A673 (cell line): ENCODE measurements at places on chromosomes 5 and 9. TPM values are rescaled to one million over a fixed set of nuclear protein-coding genes. Genes with fewer than 3 reads are reported as not detected.

SLC25A2 gene
- total RNA-seq = 0.88 and 1.0 TPM in 2 replicates

GRCh38 chr5:168583742-168584482, 4.7 kb upstream of the PANK3 start:
- no peaks in the 10 kb centered on the region for H3K36me3 ChIP-seq
- no peak overlapping the region for H3K4me3 ChIP-seq
- no peak overlapping the region for H3K27ac ChIP-seq
- no peaks in the 10 kb centered on the region for H3K27me3 ChIP-seq

- no peaks in the 10 kb centered on the region for H3K4me1 ChIP-seq
- no peak overlapping the region for H3K4me3 ChIP-seq
- no peaks in the 10 kb centered on the region for H3K36me3 ChIP-seq
- no peak for DNase-seq
These were observed 27.2 kb downstream of the CSF2 start for GRCh38 chr5:132100672-132101261.

DNA sequence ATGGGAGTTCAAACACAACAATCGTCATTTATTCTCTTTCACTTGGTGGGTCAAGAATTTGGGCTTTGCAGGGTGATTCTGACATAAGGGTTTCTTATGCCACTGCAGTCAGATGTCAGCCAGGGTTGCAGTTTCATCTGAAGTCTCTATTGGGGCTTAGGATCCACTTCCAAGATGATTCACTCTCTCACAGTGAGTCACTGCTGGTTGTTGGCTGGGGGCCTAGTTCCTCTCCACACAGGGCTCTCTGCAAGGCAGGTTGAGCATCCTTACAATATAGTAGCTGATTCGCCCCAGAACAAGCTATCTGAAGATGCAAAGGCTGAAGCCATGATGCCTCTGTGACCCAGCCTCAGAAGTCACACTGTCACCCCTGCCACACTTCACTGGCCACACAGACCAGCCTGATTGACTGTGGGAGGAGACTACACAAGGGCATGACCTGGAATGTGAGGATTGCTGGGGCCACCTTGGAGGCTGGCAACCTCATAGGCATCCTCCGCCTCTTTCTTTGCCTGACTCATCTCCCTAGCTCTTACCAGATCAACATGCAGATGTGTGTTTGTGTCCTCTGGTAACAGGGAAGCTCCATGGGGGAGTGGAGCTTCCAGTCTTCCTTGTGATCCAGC, 4.5 kb upstream of the CARD19 start:
- H3K27ac ChIP-seq = no peak overlapping the region
- H3K4me3 ChIP-seq = no peak overlapping the region
- H3K36me3 ChIP-seq = no peaks in the 10 kb centered on the region
- DNase-seq = peak; percentile 44
- H3K27me3 ChIP-seq = no peaks in the 10 kb centered on the region

DNA sequence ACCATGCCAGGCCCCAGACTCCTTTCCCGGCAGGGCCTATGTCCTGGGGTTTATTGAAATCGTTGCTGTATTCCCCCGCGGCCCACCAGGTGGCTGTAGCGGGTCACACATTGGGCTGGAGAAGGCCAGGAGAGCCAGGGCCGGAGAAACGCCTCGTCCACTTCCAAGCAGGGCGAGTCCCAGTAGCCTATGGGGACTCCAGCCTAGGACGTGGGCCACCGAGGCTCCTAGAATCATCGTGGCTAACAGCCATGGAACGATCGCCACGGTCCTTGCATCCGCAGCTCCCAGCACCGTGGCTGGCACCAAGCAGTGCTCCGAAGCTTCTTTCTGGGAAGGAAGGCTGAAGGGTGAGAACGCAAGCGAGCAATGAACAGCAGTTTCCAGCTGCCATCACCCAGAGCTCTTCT, 87.7 kb downstream of the ENTREP1 start:
- H3K27me3 ChIP-seq = no peaks in the 10 kb centered on the region
- peak; percentile 39 for DNase-seq
- H3K4me3 ChIP-seq = no peak overlapping the region
- H3K27ac ChIP-seq = no peak overlapping the region
- no peaks in the 10 kb centered on the region for H3K4me1 ChIP-seq

DNA sequence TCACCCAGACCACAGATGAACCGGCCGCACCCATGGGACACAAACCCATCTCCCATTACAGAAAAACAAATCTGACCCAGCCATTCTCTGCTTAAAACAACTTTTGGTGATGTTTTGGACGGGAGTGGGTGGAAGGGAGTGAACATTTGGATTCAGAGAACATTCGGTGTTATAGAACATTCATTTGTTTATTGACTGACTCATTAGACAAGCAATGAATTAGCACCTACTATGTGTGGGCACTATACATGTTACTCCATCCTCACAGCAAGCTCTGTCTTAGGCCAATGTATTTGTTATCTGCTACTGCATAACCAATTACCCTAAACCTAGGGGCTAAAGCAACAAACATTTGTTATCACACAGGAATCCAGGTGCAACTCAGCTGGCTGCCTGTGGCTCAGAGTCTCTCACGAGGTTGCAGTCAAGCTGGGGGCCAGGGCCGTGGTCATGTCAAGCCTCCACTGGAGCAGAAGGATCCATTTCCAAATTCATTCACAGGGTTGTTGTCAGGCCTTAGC, 5.1 kb upstream of the ERGIC1 start:
- no peak overlapping the region for H3K27ac ChIP-seq
- H3K27me3 ChIP-seq = no peaks in the 10 kb centered on the region
- no peaks in the 10 kb centered on the region for H3K36me3 ChIP-seq

DNA sequence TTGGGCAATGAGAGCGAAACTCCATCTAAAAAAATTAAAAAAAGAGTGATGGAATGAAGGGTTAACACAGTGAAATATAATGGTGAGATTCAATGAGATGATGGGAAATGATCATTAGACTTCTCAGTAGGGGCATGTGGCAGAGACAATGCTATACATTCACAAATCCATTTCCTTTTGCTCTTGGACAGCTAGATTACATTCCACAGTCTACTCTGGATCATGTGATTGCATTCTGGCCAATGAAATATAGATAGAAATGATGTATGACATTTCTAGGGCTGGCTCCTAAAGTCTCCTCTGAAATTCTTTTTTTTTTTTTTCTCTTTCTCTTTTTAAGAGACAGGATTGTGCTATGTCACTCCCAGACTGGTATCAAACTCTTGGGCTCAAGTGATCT, 3.8 kb upstream of the GALT start:
- peaks cover 8% of the 10 kb centered on the region for H3K4me1 ChIP-seq
- no peak overlapping the region for H3K4me3 ChIP-seq
- H3K27ac ChIP-seq = peak overlapping the region; percentile 55
- H3K27me3 ChIP-seq = no peaks in the 10 kb centered on the region
- H3K36me3 ChIP-seq = peaks cover under 1% of the 10 kb centered on the region

- H3K36me3 ChIP-seq = no peaks in the 10 kb centered on the region
- peak; percentile 42 for DNase-seq
- H3K27me3 ChIP-seq = no peaks in the 10 kb centered on the region
- no peak overlapping the region for H3K4me3 ChIP-seq
- H3K4me1 ChIP-seq = peaks cover 20% of the 10 kb centered on the region
These were observed 348.5 kb downstream of the TMEM232 start for GRCh38 chr5:110377943-110378342.

DNA sequence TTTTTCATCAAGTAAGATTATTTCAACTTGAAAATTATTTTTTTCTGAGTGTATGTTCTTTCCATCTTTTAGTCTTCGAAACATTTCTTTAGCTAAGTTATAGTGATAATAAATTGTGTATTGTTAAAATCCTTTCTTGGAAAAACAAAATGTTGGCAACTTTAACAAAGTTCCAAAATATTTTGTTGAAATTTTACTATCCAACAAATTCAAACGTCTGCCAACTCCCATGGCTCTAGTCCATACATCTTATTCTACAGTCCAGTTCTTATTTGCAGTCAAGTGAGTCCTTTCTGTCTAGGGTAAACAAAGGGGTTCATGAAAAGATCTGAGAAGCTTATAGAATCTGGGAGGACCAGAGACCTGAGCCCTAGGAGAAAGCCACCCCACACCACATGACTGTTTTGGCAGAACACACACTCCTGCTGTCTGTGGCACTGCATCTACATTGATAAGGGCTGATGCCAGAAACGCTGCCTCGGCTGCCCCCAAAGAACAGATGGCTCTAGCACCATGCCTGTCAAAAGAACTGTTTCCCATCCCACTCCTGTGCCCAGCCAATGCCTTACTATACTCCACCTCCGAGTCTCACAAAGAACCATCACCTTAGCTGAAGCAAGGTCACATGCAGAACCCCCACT, 47.5 kb downstream of the FEM1C start:
- no peaks in the 10 kb centered on the region for H3K36me3 ChIP-seq
- no peaks in the 10 kb centered on the region for H3K4me1 ChIP-seq
- no peaks in the 10 kb centered on the region for H3K27me3 ChIP-seq
- H3K27ac ChIP-seq = no peak overlapping the region
- no peak for DNase-seq
- no peak overlapping the region for H3K4me3 ChIP-seq

DNA sequence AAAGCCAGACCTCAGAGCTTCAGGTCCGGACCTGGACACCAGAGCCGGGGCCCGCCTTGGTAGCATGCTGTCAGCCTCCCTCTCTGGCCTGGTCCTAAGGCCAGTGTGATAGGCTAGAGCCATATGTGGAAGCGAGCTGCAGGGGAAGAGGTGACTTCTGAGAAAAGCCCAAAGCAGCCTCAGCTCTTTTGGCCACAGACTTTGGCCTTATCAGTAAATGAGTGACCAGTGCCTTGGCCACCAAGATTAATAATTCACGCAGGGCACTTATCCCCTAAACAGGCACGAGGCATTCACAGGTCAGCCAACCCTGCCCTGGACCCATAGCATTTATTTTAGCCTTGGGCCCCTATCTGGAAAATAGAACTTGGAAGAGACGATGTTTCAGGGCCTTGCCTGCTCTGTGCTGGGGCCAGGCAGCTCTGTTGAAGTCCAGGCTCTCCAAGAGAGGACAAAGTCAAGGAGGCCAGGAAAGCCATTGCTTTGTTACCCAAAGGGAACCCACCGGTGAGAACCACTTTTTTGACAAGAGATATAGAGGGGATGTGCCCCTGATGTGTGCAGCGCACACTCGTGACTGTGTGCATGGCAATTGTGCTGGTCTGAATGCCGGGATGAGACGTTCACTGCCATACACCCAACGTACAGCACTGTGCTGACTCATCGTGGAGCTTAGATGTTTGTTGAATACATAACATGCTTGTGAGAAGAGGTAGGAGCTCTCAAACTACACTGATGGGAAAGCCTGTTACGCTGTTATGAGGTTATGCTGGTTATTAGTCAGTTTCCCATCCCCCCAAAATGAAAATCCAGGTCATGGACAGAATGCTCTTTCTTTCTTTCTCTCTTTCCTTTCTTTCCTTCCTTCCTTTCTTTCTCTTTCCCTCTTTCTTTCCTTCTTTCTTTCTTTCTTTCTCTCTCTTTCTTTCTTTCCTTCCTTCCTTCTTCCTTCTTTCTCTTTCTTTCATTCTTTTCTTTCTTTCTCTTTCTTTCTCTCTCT, 5.0 kb upstream of the SLC34A1 start:
- H3K4me1 ChIP-seq = no peaks in the 10 kb centered on the region
- peak; percentile 34 for DNase-seq
- no peak overlapping the region for H3K27ac ChIP-seq
- H3K27me3 ChIP-seq = no peaks in the 10 kb centered on the region
- no peak overlapping the region for H3K4me3 ChIP-seq
- no peaks in the 10 kb centered on the region for H3K36me3 ChIP-seq

GRCh38 chr5:156815988-156816599, 34.0 kb upstream of the PPP1R2B start:
- no peak overlapping the region for H3K27ac ChIP-seq
- no peaks in the 10 kb centered on the region for H3K4me1 ChIP-seq
- DNase-seq = peak; percentile 12
- no peaks in the 10 kb centered on the region for H3K36me3 ChIP-seq
- no peak overlapping the region for H3K4me3 ChIP-seq

GRCh38 chr5:102542057-102542456, 43.3 kb upstream of the SLCO6A1 start:
- no peak overlapping the region for H3K27ac ChIP-seq
- no peaks in the 10 kb centered on the region for H3K4me1 ChIP-seq
- no peak for DNase-seq

DNA sequence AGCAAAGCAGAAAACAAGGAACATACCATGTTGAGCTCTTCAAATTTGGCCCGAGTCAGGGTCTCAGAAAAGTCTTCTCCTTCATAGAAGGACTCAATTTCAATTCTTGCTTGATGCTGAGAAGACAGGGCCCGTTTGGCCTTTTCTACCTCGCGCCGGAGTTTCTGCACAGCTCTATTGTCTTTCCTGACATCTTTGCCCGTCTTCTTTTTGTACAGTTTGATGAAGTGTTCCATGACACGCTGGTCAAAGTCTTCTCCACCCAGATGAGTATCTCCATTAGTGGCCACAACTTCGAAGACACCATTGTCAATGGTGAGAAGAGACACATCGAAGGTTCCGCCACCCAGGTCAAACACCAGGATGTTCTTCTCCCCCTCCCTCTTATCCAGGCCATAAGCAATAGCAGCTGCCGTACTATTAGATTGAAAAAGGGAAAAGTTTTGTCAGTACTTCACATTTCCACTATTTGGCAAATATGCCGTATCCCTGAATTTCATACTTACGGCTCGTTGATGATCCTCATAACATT, 2.2 kb downstream of the HSPA5 start:
- no peaks in the 10 kb centered on the region for H3K27me3 ChIP-seq
- H3K27ac ChIP-seq = peak overlapping the region; percentile 26
- no peak for DNase-seq
- H3K36me3 ChIP-seq = peaks cover 62% of the 10 kb centered on the region

DNA sequence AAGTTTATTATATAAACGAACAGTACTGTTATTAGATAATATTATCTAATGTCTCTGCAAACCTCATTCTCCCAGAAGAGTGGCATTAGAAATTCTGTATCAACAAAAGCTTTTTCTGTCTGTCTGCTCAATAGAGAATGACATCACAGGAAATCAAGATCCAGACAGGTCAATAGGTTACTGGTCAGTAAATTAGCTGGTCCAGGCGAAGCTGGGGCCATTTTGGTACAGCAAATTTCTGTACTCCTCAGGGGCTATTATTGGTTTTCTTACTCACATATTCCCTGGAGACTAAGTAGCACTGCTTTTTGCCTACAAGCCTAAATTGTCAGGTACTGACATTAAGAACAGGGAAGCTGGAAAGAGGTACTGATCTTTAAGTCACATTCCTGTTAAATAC, 80.5 kb downstream of the PLPP1 start:
- no peak for DNase-seq
- no peaks in the 10 kb centered on the region for H3K36me3 ChIP-seq
- H3K4me3 ChIP-seq = no peak overlapping the region
- no peak overlapping the region for H3K27ac ChIP-seq
- no peaks in the 10 kb centered on the region for H3K4me1 ChIP-seq

DNA sequence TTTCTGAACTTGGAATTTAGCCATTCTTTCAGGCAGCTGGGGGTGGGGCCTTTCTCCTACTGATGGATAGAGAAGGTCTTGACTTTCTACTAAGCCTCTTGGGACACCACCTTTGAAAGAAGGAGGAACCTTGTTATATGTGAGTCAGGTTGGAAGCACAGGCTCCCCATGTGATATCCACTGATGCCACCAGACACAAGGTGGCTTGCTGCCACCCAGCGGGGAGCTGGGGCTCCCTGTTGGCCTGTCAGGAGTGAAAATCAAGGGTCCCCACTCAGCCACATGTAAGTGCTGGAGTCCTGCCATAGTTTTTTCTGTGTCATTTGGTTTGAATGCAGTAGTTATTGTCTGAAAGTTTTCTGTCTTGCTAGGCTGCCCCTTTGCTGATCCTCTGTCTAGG, 252.4 kb upstream of the NFIL3 start:
- DNase-seq = no peak
- no peak overlapping the region for H3K27ac ChIP-seq
- H3K36me3 ChIP-seq = no peaks in the 10 kb centered on the region
- H3K4me3 ChIP-seq = no peak overlapping the region

- H3K4me3 ChIP-seq = no peak overlapping the region
- no peaks in the 10 kb centered on the region for H3K36me3 ChIP-seq
- DNase-seq = peak; percentile 74
These were observed 244.7 kb downstream of the PIK3R1 start for GRCh38 chr5:68460147-68460798.
